Stimulated activated CD4-positive, alpha-beta T cell treated with anti-CD3 and anti-CD28 coated beads, TNF-alpha, amount 100 ng/mL, for 48 hours (primary cell): ENCODE measurements at places on chromosomes 5 and 9.

DNA sequence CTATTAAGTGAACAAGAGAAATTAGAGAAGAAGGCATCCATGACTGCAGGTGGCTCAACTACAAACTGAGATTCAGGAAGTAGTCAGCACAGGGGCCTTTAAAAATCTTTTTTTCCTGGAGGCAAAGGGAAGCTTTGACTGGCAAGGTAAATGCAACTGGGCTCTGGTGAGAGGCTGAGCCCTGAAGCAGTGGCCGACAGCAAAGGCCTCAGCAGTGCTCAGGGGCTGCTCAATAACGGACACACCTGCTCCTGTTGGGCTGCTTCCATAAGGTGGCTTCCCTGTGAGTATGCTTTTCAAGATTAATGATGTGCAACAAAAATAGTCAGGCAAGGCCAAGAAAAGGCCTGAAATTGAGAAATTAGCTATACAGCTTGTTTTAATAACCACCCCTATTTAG lies 134.2 kb upstream of the RGMB start:
- DNase-seq: no peak

GRCh38 chr9:99037769-99038483 lies 67.0 kb upstream of the TGFBR1 start:
- DNase-seq: no peak

DNA sequence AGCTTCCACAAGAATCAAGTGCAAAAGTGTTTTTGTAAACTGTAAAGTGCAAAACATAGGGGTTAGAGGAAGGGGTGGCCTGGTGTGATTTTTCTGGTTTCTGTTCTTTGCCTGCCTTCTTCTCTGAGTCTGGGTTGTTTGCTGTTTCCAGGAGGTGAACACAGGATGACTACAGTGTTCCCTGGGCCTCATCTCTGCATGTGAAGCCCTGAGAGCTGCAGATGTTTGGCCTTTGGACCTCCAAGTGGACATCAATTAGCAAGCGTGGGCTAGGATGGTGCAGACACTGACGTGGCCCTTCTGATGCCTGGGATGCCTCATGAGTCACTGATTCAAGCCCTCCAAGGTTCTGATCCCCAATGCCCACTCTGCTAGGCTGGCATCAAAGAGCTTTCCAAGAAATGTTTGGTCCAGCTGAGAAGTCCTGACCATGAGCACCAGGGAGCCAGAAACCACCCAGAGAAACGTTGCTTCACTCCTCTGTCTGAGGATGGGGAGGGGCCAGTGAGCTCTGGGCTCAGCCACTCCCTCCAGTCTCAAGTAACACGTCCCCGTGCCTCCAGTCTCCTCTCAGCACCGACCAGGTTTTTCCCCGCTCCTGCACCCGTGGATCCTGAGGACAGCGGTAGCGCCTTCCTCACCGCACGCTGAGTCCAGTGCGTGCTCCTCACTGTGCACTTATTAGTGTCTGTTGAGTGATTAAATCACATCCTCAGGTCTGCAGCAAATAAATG lies 7.6 kb downstream of the IL9 start:
- DNase-seq: no peak

DNA sequence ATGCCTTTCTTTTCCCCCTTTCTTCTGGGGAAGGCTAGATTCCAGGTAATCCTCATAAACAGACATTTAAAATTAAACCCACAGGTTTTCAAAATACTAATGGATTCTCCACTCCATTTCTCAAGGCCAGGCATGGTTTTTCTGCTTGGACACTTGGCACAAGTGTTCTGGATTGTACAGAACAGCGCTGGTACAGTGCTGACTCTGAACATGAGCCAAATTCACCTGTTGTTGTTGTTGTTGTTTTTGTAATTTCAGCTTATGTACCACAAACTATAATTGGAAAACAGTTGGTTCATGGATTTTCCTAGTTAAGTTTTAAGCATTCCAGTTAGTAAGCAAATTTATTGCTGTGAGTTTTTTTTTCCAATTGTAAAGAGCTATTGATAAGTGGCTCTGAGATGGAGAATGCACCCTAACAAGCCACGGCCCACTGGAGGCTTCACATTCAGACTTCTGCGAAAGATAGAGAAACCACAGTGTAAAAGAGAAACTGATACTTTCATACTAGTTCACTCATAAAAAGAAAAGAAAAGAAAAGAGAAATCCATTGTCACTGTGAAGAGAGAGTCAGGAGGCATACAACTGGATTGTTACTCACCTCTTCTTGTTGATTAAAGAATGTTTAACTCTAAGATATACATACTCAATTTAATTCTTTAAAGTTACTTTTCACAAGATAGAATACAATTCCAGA lies 16.2 kb upstream of the ITGA1 start:
- no peak for DNase-seq

DNA sequence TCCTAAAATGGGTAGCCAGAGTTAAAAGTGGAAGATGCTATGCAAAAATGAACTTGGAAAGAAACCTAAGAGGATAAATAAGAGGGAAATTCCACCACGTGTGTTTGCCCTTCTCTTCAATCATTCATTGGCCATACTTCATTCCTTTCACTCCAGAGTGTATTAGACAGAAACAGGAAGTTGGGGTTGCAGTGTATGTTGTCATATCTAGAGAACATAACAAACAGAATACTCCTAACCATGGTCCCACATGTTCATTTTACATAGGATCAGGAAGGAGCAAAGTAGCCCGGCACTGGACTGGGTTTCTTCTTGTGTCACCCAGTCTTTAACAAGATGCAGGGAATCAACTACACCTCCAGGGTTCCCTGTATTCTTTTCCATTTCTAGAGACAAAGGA lies 7.6 kb upstream of the GPBP1 start:
- DNase-seq: no peak

DNA sequence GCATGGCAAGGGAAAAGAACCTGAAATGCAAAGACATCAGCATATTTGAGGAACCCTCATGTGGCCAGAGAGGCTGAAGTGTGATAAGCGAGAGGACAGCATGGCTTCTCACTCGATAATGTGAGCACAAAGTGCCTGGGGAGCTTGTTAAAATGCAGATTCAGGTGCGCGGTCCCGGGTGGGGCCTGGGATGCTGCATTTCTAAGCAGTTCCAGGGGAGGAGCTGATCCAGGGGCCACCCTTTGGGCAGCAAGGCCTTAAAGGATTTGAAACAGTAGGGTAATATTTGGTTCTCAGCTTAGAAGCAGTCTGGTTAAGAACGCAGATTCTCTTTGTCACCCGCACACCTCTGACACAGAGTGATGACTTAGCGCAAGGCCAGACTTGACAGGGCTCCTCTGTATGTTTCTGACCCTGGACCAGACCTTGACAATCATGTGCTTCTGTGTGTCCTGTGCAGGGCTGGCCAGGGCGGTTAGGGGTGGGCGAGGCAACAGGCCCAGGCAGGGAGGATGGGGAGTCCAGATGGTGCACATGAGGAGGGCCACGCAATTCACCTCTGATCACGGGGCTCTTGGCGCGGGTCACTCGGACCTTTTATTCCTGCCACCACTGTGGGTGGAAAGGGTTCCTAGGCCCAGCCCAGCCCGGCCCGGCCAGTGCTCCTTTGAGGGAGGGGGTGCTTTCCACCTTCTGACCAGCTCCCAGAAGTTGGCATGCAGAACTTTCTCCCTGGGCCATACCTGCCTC lies 62.8 kb upstream of the TBC1D2 start:
- DNase-seq: no peak

- DNase-seq: no peak
Observed at GRCh38 chr9:3468421-3469205, 57.2 kb downstream of the RFX3 start.

DNA sequence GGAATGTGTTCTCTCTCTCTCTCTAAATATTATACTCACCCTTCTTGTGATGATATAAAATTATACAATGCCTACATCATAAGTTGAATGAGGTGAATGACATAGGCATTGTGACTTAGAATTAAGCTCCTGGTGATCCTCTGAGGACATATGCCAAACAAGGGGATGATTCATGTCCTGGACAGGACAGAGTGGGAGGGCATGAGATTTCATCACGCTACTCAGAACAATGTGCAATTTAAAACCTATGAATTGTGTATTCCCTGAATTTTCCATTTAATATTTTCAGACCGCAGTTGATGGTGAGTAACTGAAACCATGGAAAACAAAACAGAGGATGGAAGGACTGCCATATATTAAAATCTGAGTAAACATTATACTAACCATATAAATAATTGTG lies 782.2 kb upstream of the NUDT12 start:
- no peak for DNase-seq

GRCh38 chr5:10649666-10650380 lies 86.0 kb downstream of the ANKRD33B start:
- DNase-seq: no peak

DNA sequence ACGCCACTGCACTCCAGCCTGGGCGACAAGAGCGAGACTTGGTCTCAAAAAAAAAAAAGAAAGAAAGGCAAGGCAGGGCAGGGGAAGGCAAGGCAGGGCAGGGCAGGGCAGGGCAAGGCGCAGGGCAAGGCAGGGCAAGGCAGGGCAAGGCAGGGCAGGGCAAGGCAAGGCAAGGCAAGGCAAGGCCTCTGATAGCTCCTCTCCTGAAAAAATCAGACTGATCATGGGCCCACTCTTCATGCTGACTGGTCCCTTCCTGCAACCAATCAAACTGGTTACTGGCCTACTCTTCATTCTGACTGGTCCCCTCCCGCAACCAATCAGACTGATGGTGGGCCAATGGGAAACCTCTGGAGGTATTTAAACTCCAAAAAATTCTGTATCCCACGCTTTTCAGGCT lies 3.4 kb upstream of the ZBTB5 start:
- DNase-seq: no peak

DNA sequence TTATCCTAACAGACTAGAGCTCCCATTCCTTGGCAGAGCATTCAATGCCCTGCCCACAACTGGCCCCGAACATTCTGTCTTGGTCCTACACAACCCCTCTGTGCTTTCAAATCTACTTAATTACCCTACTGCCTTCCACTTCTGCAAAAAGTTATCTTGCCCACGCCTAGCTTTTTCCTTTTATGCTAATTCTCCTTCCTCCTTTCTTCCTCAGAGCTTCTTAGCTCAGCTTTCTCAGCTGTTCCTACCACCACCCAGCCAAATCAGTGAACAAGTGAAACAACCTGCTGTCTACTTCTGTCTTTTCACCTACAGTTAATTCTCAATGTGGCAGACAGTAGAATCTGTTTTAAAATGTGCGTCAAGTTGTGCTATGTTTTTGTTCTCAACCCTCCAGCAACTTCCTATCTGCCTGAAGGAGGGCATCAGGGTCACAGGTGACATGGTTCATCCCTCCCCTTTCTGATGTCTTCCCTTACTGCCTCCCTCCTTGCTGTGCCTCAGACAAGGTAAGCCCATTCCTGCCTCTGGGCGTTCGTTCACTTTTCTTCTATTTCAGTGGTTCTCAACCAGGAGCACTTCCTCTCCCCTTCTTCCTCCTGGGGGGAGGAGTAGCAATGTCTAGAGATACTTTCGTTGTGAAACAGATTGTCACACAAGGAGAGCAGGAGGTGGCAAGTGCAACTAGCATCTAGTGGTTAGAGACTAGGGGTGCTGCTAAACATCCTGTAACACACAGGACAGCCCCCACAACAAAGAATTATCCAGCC lies 1.3 kb upstream of the REEP5 start:
- DNase-seq: no peak

DNA sequence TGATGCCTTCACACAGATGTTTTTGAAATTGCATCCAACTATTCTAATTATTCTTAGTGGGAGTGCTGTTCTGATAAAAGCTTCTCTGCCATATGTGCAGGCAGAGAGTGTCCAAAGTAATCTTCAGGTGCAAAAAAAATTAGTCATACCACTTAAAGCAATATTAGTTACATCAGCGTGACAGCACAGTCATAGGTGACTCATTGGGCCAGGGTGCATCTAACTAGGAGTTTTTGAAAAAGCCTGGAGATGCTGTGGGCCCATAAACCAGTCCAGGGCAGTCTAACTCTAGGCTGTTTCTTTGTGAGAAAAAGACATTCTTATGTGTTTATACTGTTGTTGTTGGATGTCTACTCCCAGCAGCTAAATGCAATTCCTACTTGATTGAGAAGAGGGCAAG lies 33.0 kb upstream of the C6 start:
- no peak for DNase-seq

DNA sequence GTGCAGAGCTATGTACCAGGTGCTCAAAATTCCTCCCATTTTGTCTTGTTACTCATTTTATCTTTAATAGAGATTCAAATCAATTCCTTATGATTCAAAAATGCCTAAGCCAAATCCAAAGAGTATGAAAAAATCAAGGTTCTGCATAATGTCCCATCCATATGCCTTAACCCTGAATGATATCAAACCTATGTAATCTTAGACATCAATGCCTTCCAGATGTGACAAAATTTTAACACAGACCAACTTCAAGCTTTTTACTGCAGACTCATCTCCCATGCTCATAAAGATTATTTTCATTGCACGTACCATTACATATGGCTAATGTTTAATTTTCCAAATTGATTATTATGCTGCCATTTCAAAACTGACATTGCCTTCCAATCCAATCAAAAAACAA lies 122.4 kb downstream of the NFIB start:
- no peak for DNase-seq

- DNase-seq: no peak
Observed at GRCh38 chr5:2579126-2579525, 172.4 kb downstream of the IRX2 start.

DNA sequence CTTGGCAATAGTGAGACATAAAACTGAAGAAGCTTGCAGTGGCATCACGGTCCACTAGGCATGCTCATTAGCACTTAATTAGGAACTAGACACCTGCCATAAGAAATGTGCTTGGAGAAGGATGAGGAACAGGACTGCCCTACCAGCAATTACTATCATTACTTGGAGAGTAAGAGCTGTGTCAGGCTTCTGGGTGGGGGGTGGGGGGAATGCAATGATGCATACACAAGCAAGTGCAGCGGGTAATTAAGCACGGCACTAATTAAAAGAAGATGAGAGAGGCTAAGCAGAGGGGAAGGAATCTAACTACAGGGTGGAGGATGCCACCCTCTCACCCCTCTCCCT lies 53.1 kb downstream of the TLE1 start:
- no peak for DNase-seq

GRCh38 chr9:110808599-110808980 lies 140.0 kb downstream of the MUSK start:
- no peak for DNase-seq

GRCh38 chr5:93570294-93571113 lies 10.5 kb downstream of the NR2F1-AS1 start:
- DNase-seq: no peak

GRCh38 chr5:58795327-58795726 lies 212.5 kb downstream of the RAB3C start:
- DNase-seq: no peak
